Glomerular endothelial cell (primary cell): ENCODE measurements at places on chromosomes 11 and 22. TPM values are rescaled to one million over a fixed set of nuclear protein-coding genes. Genes with fewer than 3 reads are reported as not detected.

The TBX1 gene
- 0.63 and 3.6 TPM in 2 replicates for total RNA-seq

The DGAT2 gene
- 0.88 and 3.0 TPM in 2 replicates for total RNA-seq

The DUSP18 gene
- 16.5 and 23.4 TPM in 2 replicates for total RNA-seq

The OR8G5 gene
- total RNA-seq = not detected in 2 replicates

The SLC22A12 gene
- not detected in 2 replicates for total RNA-seq
